ENCODE measurements at places on chromosomes 13 and 19. TPM values are rescaled to one million over a fixed set of nuclear protein-coding genes. Genes with fewer than 3 reads are reported as not detected.

Gene PABPC3
- 0.49 TPM for total RNA-seq

Gene USPL1
- 23.7 TPM for total RNA-seq

Gene ELAVL3
- 0.87 TPM for total RNA-seq

Gene MBNL2
- 51.4 TPM for total RNA-seq

DNA sequence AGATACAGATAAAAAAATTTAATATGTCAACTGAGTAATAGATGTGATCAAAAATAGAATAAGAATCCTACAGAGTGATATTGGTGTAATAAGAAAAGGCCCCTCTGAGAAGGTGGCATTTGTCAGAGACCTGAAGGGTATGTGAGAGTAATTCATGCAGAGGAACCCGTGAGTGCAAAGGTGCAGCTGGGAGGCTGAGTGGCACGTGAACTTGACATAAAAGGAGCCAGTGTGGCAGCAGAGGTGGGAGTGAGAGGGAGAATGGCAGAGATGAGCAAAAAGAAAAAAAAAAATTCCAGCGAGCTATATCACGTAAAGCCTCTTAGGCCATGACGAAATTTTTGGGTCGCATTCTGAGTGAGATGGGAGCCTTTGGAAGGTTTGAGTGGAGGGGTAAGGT, 588.9 kb downstream of the KCTD12 start:
- H3K36me3 ChIP-seq: no peaks in the 10 kb centered on the region
- no peak overlapping the region for H3K27ac ChIP-seq
- H3K27me3 ChIP-seq: no peaks in the 10 kb centered on the region
- H3K4me1 ChIP-seq: no peaks in the 10 kb centered on the region

DNA sequence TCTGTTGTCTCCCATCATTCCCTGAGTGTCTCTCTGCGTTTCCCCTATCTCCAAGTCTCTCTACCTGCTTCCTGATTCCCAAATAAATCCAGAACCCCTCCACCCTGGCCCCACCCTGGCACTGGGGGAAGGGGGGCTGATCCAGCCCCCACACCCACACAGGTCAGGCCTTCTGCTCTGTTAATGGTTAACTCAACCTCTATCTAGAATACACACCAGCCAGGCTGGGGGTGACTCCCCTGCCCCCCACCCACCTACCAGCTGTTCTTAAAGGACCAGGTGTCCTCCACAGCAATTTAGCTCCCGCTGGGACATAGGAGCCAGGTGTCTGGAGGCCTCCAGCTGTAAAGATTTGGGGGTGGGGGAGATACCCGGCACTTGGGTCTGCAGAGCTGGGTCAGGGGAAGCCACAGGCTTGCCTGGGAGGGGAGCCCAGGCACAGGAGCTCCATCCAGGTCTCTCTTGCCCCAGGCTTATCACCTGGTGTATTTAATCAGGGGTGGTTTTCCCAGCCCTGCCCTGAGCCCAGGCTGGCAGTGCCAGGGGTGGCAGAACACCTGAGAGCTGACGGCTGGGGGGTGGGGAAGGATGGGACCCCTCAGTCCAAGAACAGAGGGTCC, 3.9 kb downstream of the IRF2BP1 start:
- H3K4me1 ChIP-seq: peaks cover 49% of the 10 kb centered on the region
- peak; percentile 53 for DNase-seq
- H3K36me3 ChIP-seq: peaks cover 2% of the 10 kb centered on the region

GRCh38 chr13:95128045-95128643, 173.1 kb downstream of the ABCC4 start:
- peak overlapping the region; percentile 86 for H3K27ac ChIP-seq
- DNase-seq: no peak

DNA sequence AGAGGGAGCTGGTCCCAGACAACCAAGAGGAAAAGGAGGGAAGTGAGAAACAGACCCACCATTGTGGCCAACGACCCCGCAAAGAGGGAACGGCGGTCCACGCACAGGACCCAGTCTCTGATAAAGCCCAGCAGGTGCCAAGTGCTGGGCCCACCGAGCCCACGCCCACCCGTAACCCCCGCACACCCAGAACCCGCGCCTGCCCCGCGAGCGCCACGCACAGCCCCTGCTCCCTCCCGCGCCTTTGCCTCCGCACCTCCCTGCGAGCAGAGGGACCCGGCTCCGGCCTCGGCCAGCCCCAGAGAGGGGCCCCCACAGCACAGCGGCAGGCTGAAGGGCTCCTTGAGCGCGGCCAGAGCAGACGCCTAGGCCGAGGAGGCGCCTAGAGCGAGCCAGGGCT, 1192.2 kb downstream of the PCDH17 start:
- no peak overlapping the region for H3K27ac ChIP-seq
- DNase-seq: no peak
- peaks cover 1% of the 10 kb centered on the region for H3K4me1 ChIP-seq
- H3K4me3 ChIP-seq: no peak overlapping the region

DNA sequence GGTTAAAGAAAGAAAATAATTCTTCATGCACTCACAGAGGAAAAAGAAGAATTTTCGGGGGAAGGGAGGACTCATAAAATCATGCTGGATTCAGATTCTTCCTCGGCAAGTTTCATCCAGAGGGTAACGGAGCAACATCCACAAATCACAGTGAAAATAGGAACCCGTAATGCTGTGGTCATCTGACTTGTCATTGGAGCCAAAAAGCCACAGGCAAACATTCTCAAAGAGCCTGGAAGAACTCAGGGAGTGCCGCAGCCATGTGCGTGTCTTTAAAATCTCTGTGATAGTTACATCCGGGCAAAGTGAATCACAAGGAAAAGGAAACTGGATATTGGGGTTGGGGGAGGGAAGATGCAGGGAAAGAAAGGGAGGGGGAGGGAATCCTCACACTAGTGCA, 33.0 kb upstream of the VSTM2B start:
- H3K36me3 ChIP-seq: no peaks in the 10 kb centered on the region
- H3K4me1 ChIP-seq: no peaks in the 10 kb centered on the region
- no peak for DNase-seq

Measured in progenitor cell of endocrine pancreas (in vitro differentiated cells).